Astrocyte of the cerebellum (primary cell): ENCODE measurements at places on chromosomes 11 and 22.

DNA sequence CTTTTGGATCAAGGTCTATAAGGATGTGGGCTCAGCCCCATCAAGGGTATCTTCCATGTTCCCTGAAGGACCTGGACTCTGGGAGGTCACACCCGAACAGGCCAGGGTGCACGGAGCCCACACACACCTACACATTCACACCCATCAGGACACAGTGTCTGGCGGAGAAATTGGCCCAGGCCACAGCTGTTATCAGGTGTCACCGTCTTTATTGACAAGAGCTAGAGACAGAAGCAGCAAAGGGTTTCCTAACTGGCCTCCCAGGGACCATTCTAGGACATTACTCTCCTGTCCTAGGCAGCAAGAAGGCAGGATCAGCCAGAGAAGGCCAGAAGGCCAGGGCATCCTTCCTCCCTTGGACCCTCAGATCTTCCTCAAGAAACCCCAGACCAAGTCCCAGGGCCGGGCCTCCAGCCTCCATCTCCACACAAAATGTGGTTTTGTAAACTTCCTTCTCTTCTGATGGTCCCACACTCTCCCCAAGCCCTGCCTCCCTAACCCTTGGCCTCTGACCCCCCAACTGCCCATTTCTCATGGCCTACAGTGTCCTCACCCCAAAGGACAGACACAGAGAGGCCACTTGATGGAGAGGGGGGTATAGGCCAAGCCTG lies 8.1 kb downstream of the SSTR3 start:
- DNase-seq: no peak

DNA sequence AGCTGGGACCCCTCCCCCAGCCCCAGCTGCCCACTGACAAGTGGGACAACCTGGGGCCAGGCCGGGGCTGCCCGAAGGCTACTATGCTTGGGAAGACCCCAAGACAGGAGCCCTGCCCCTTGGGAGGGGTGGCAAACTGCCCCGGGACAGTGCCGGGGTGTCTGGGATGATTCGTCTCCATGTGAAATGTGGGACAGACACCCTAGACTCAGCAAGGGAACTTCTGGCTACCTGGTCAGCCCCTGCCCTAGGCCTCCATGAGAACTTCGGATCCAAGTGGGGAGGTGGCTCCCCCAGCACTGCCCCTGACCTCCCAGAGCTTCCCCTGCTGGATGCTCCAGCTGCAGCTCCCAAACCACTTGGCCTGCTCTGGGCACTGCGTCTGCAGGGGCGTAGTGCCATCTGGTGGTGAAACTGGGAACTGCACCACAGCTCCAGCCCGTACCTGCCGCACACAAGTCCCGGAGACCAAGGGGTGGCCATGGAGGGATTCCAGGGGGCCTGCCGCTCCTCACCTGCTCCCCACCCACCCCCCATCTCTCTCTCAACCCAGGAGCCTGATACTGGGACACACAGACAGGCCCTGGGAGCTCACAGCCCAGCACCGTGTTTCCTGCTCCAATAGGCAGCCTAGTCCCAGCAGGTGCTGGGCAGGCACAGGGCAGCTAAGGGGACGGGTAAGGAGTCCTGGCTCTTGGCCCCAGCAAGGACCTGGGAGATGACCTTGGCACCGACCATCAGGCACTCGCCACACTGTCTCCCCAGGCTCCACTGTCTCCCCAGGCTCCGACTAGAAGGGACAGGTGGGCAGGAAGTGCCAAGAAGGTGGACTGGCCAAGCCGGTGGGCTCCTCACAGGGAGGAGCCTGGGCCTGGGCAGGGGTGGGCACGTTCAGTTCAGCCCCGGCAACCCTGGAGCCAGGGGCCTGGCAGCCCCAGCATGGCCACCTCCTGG lies 194.1 kb downstream of the IGLL1 start:
- peak; percentile 60 for DNase-seq

- DNase-seq: peak; percentile 77
These were observed 19.8 kb upstream of the PLET1 start for GRCh38 chr11:112280268-112281126.

DNA sequence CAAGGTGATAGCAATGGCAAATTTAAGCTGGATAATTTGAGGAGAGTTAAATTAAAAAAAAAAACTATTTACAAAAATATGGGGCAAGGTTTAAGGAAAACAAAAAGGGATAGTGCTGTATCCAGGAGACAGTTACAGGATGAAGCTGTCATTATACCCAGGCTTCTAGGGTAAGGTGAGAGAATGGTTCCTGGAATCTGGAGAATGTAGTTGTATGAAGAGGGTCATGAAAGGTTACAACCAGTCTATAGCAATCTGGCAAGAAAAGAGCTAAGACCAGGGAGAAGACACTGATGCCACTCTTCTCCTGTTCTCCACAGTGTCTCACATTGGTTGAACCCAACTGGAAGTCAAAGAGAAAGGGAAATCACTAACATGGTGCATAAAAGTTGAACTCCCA lies 144.9 kb downstream of the SOX6 start:
- DNase-seq: no peak

DNA sequence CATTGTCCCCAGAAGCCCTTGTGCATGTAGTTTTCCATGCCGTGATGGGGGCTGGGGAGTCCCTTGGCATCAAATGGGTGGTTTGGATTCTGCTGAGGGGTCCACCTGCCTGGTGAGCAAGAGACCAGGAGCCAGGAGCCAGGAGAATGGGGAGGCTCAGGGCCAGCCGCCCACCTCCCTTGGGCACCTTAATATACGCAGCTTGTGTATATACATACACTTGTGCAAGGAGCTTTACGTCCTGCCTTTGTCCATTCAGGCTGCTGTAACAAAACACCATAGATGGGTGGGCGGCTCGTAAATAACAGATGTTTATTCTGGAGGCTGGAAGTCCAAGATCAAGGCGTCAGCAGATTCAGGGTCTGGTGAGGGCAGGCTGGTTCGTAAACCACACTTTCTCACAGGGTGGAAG lies 62.5 kb downstream of the SMIM38 start:
- DNase-seq: no peak

DNA sequence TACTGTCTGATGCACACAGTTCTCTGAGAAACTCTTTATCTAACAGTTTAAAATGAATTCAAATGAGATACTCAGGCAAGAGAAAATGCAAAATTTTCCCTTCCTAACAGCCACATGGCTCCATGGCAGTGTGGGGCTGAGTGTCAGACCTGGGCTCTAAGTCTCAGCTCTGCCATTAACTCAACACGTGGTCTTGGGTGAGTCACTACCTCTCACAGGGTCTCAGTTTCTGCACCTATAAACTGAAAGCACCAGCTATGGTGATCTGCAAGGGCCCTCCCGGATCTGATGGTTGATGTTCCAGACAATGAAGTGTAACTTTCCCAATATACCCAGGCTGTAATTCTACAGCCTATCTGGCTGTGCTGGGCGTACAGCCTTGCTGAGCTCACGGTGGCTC lies 70.5 kb downstream of the KCNC1 start:
- no peak for DNase-seq

DNA sequence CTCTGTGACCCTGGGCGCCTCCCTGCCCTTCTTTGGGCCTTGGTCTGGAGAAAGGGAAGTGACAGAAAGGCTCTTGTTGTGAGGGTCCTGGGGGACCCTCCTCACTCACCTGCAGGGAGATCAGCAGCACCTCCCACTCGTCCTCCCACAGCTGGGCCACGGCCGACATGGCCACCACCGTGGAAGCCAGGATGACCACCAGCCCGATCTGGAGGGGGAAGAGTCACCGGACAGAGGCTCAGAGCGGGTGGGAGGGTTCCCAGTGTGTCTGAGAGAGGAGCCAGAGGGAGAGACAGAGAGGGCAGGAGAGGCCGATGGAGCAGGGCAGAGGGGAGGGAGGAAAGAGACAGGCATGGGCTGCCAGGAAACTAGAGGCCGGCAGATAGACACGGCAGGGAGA lies 16.8 kb upstream of the KLHL35 start:
- DNase-seq: no peak

- no peak for DNase-seq
These were observed 988.3 kb downstream of the OPCML start for GRCh38 chr11:132544007-132544406.

DNA sequence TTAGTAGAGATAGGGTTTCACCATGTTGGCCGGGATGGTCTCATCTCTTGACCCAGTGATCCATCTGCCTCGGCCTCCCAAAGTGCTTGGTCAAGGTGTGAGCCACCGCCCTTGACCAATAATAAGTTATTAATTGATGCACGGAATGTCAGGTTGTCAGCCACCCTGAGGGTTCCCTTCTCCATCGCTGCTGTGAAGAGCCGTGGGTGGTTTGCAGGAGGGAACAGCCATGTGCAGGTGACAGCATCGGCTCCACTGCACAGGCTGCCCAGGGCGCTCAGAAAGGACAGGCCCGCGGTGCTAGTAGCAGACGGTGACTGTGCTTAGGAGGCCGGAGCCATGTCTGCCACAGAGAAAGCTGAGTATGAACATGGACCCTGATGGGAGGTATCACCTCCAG lies 814.0 kb downstream of the BRD1 start:
- DNase-seq: no peak

GRCh38 chr22:17410576-17410975 lies 41.3 kb downstream of the CECR2 start:
- DNase-seq: no peak

- DNase-seq: no peak
These were observed 7.3 kb downstream of the RASSF10 start for GRCh38 chr11:13016415-13016814.

GRCh38 chr11:69055598-69056516 lies 7.1 kb downstream of the TPCN2 start:
- no peak for DNase-seq

- DNase-seq: no peak
These were observed 1007.7 kb downstream of the BRD1 start for GRCh38 chr22:48819961-48820360.

DNA sequence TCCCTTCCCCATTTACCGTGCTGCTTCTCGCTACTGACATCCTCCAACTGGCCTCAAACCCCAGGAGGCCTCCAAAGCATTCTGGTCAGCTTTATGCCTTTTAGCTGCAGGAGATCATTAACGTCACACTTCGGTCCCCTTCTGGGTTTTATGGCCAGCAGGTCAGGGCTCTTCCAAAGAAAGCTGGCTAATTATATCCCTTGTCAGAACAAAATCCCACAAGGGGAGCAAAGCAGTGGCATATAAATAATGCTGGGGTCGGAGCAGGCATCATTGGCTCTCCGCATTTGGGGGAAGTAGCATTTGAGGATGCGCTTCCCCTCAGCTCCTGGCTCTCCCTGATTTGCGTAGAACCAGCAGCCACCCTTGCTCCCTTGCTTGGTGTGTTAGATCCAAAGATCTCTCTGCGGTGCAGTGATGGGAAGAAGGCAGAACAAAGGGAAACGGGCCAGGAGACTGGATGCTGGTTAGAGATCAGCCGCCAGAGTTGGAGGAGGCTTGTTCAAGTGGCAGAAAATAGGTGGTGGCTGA lies 117.4 kb downstream of the DBX1 start:
- DNase-seq: no peak

DNA sequence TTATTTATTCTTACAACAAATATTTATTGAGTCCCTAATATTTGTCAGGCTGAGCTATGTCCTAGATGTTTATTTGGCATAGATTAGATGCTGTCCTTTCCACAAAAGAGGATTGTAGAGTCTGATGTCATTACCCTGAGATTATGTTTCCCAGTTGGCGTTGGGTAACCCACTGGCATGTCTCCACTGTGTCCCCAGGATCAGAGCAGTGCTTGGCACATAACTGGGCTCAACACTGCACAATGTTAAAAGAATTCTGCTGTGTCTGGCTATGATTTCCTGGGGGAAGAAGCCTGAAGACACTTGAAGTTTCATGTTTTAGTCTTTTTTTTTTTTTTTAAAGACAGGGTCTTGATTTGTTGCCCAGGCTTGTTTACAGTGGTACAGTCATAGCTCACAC lies 4.0 kb downstream of the RCN1 start:
- DNase-seq: no peak

GRCh38 chr11:16817351-16817750 lies 78.9 kb downstream of the C11orf58 start:
- no peak for DNase-seq

DNA sequence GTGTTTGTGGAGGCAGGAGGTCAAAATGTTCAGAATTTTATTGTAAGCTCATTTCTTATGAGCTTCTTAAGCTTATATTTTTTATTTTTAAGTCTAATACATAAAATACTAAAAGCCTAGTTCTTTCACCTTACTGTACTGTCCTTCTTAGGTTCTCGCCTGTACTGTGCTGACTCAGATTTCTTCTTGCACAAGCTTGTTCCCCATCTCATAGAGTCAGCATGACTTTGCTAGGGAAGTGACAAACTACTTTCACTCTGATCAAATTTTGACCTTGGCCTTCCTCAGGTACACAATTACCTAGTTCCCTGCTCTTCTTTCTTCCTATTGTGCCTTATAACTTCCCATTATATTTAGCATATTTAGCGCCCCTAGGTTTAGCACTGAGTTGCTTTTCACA lies 81.5 kb downstream of the STK33 start:
- no peak for DNase-seq

GRCh38 chr11:102914238-102915043 lies 39.7 kb upstream of the MMP12 start:
- peak; percentile 36 for DNase-seq

DNA sequence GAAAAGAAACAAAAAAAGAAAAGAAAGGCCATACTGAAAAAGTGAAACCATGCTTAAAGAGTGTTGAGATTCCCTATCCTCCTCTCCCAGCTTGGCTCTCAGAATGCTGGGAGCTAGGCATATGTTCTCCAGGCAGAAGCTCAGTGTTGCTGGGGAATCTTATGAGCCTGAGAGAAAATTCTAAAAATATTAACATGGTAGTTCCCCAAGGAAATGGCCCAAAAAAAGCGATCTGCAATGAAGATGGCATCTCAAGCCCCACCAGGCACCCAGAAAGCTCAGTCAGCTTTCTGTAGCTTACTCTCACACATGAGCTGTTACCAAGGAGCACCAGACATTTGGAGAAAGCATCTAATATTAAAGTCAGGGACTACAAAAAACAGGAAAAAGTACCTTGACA lies 94.5 kb downstream of the CD44 start:
- DNase-seq: no peak

GRCh38 chr22:20647586-20648305 lies 126.2 kb upstream of the SERPIND1 start:
- no peak for DNase-seq

- no peak for DNase-seq
These were observed 29.2 kb upstream of the PDE2A start for GRCh38 chr11:72703267-72704008.

DNA sequence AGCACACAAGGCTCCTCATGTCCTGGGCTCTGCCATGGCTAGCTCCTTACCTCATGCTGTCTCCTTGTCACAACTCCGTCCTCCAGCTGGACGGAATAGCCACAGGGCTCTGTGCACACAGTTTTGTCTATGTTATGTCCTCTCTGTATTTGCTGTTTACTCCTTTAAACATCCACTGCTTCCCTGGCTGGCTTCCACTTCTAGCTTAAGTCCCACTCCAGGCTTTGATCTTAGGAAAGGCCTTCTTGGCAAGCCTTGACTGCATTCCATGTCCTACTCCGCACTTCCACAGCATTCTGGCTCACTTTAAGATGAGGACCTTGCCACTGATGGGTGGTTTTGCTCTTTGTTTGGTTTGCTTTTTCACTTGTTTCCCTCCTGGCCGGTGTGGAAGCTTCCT lies 22.9 kb upstream of the ROBO3 start:
- no peak for DNase-seq

GRCh38 chr22:42720263-42721044 lies at the start of gene A4GALT:
Gene A4GALT, minus strand, starts transcription at chr22:42720870. Its CDS starts 26,919 bp downstream, at chr22:42693951.
- DNase-seq: no peak
